Putamen (tissue), 1 donor: ENCODE measurements at places on chromosomes 4 and X.

DNA sequence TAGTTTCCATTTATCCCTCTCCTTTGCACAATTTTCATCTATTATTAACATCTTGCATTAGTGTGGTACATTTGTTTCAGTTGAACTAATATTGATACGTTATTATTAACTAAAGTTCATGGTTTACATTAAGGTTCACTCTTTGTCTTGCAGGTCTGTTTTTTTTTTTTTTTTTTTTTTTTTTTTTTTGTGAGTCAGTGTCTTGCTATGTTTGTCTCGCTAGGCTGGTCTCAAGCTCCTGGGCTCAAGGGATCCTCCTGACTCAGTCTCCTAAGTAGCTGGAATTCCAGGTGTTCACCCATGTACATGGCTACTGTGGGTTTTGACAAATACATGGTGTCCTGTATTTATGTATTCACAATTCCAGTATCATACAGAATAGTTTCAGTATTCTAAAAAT, 6.8 kb downstream of the TBC1D19 start:
- no peak for DNase-seq

DNA sequence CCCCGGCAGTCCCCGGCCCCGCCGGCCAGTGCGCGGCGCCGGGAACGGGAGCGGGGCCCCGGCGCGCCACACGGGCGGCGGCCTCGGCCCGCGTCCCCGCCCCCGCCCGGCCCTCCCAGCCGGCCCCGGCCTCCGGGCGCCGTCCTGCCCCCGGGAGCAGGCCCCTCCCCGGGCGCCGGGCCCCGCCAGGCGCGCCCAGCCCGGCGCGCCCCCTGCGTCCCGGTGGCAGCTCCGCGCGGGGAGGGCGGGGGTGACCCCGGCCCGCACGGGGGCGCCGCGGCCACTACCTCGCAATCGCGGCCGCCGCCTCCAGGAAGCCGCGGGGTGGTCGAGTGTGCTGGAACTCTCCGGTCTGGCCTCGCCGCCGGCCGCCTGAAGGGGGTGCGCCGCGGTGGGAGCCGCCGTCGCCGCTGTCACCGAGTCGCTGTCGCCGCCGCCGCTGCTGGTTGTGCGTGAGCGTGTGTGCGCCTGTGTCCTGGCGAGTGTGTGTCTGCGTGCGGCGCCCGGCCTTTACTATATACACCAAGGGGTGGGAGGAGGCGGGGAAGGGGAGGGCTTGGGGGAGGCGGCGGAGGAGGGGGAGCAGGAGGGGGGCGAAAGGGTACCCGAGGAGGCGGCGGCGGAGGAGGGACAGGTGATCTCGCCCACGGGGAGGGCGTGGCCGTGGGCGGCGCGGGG, at the start of gene RAI2:
Gene RAI2, minus strand, starts transcription at position 488 of the 678 bp plus-strand sequence. CDS start 59,288 bp downstream, outside the sequence.
- DNase-seq: no peak

GRCh38 chr4:1249148-1249730, 309 bp upstream of the CTBP1 start:
- DNase-seq: peak; percentile 91

DNA sequence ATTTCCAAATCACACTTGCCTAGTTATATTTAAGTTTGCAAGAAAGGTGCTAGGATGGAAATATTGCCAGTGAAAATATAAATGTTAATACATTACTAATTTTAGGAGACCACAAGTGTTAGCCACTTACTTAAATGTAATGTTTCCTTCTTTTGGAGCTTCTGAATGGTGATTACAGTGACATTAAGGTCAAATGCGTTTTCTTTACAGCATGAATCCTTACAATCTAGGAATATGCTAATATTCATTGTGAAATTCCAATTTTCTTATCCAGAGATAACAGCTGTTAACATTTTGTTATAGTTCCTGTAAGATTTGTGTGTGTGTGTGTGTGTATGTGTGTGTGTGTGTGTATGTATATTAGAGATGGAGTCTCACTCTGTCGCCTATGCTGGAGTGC, 70.2 kb upstream of the NUDT6 start:
- no peak for DNase-seq

DNA sequence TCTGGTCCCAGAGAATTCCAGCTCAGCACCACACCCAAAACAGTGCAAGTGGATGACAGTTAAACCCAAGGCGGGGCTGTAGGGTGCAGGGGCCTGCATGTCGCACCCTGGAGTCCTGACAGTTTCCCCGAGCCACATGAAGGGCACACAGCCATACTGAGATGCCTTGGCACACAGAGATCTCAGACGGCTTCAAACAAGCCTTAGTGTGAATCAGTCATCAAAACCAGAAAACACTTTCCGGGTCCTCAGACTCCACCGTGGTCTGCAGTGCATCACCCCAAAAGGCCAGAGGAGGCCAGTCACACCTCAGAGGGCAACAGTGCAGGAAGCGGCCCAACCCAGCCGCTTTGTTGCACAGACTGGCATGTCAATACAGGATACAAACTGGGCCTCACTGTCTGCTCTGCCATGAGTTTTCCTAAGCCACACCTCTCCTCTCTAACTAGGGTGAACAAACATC, 64.6 kb upstream of the ENPP6 start:
- DNase-seq: no peak

DNA sequence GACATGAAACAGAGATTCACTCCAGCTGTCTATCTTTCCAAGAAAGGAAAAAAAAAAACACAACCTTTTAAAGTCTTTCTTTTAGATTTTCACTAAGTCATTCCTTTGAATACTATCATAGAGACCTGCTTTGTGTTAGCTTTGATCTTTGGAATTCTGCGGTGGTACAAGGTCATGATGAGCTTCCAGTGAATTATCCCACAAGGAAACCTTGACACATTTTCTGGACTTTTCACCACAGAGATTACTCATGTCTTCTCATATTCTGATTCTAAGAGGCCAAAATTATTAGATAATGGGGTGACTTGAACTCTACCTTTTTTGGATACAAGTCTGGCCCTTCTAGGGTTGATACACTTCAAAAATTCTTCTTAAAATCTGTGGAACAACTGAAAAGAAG, 201.6 kb downstream of the PACRGL start:
- DNase-seq: no peak

- no peak for DNase-seq
Observed at GRCh38 chr4:5037553-5038551, 13.4 kb upstream of the STK32B start.

GRCh38 chr4:123232439-123232838, 164.2 kb upstream of the SPRY1 start:
- no peak for DNase-seq

DNA sequence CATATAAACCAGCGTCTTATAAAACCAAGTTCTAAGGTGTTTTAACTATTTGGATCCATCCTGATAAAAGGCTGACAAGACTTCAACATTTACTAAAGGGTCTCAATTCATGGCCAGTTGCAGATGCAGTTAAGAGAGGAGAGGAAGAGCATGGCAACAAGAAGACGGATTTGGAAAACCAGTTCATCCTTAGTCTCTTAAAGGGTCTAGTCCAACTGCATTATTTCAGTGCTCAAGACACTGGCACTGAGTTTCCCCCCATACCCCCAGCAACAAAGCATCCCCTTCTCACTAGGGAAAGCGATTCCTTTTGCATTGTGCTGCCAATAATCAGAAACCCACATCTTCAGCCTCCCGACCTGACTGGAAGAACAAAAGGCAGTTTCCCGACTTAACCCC, 90.3 kb upstream of the TFDP3 start:
- no peak for DNase-seq

GRCh38 chr4:55038176-55038890, 87.1 kb downstream of the KDR start:
- DNase-seq: no peak

GRCh38 chr4:78145622-78146021, 88.5 kb downstream of the FRAS1 start:
- no peak for DNase-seq

GRCh38 chr4:81021981-81022380, 8.5 kb upstream of the BMP3 start:
- DNase-seq: no peak
